ENCODE measurements at places on chromosomes 6 and 20. TPM values are rescaled to one million over a fixed set of nuclear protein-coding genes. Genes with fewer than 3 reads are reported as not detected.

Gene RSPH3
- 1.9 TPM for total RNA-seq

Gene KIF3B
- 28.4 TPM for total RNA-seq

DNA sequence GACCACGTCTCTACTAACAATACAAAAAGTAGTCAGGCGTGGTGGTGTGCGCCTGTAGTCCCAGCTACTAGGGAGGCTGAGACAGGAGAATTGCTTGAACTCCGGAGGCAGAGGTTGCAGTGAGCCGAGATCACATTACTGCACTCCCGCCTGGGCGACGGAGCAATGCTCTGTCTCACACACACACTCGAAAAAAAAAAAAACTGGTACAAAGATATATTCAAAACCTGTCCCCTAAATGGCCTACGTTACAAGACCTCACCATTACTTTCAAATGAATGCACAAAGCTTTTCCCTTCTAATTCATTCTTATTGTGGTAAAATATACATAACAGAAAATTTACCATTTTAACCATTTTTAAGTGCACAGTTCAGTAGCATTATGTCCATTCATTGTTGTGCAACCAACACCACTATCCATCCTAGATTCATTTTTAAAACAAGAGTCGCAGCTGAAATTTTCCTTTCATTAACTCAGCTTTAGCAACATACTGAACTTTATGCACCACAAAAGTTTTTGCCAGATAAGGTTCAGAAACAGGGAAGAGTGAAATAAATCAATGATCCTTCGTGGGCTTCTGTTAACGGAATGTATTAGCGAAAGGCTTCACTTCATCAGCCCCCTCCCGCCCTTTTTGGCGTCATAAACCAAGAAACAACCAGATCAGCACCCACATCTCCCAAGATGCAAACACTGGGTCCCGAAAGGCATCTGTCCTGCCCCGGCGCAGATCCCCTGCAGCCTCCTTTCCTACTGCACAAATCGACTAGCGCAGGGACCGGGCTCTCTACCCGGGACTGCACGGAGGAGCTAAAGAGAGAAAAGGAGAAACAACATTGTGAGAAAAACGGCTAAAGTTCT lies 825 bp upstream of the FAM135A start:
- no peak for DNase-seq

GRCh38 chr20:14332866-14333265 lies 4.5 kb downstream of the FLRT3 start:
- DNase-seq: no peak
